ENCODE measurements at places on chromosomes 6 and 20.
A peak's percentile ranks its signal among the peaks of the same experiment; 100 is the strongest.

- DNase-seq: peak; percentile 52
Observed at GRCh38 chr6:167826230-167826895, 348 bp upstream of the AFDN start.

- DNase-seq: no peak
Observed at GRCh38 chr6:12545619-12546409, 170.8 kb upstream of the PHACTR1 start.

GRCh38 chr6:31826793-31827285 lies 699 bp upstream of the HSPA1B start:
- DNase-seq: no peak

- DNase-seq: no peak
Observed at GRCh38 chr6:15547400-15547799, 115.4 kb downstream of the DTNBP1 start.

DNA sequence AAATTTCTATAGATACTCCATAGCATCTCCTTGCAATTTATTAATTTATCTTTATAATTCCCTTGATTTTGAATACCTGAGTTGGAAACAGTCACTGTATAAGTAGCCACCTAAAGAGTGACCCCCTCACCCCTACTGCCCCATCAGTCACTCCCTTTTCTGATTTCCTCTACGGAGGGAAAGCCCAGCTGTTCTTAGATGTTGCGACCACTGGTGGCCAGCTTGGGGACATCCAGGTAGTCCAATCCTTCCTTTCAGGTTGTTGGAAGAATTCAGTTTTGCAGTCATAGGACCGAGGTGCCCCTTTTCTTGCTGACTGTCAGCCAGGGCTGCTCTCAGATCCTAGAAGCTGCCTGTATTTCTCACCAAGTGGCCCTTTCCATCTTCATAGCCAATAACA lies 87.8 kb downstream of the BMP6 start:
- DNase-seq: no peak

- no peak for DNase-seq
Observed at GRCh38 chr20:37501940-37502339, 19.1 kb upstream of the NNAT start.

DNA sequence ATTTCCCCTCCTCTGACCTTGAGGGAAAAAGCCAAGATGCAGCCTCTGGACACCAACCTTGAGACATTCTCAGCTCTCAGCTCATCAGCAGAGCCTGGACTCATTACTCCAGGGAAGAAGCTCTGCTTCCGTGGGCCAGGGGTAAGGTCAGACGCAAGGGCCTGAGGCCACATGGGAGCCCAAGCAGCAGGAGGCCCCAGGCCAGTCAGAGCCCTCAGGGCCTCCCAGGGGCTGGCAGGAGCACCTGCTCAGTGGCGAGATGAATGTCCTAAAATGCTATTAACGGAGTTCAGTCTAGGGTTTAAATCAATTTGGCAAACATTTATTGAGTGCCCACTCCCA lies 208.6 kb downstream of the ERMARD start:
- DNase-seq: no peak

- no peak for DNase-seq
Observed at GRCh38 chr6:139114746-139115145, 20.1 kb upstream of the HECA start.

- no peak for DNase-seq
Observed at GRCh38 chr20:48921883-48922820, 641 bp downstream of the ARFGEF2 start.

DNA sequence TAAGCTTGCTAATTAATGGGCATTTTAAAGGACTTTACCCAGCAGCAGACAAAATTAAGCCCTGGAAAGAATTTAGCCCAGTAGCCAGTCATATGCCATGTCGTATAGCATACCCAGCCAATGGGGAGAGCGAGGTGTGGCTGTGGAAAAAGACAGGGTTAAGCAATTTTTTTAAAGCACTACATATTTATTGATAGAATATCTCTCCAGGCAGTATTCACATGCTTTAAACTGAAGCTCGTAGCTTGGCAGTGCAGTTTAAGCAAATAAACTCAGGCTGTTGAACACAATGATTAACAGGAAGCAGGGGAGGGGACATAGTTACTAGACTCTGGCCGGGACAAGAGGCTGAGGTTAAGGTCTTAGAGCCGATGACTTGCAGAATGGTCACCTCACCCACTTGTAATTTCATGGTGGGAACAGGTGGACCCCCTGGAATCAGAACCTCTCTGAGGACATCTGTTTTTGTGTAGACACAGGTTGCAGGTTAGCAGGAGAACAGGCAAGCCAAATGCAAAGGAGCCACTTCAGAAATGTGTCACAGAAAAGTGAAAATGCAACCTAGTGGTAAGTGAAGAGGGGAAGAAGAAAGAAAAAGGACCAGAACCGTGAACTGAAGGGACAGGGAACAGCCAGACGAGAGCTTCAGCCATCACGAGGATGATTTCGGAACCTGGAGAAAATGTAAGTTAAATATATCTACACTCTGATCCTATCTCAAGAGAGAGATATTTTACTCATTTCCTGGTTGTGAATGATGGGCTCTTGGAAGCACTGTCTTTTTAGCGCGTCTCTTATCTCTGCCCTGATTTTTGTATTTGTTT lies 7.2 kb downstream of the GCNT2 start:
- no peak for DNase-seq

DNA sequence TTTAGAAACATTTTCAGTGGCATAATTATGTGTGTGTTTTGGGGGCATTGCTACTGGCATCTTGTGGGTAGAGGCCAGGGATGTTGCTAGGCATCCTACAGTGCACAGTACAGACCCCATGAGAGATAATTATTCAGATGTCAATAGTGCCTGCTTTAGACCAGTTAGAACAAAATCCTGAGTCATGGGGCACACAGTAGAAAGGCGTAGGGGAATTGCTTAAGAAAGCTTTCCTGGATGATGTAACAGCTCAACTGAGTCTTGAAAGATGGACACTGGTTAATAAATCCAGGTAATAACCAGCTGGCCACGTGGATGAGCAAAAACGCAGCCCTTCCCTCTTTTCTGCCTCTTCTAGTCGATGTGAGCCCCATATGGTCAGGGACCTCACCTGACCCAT lies 51.1 kb downstream of the KCNB1 start:
- no peak for DNase-seq

- DNase-seq: no peak
Observed at GRCh38 chr6:52925042-52925441, 15.5 kb upstream of the GSTA3 start.

DNA sequence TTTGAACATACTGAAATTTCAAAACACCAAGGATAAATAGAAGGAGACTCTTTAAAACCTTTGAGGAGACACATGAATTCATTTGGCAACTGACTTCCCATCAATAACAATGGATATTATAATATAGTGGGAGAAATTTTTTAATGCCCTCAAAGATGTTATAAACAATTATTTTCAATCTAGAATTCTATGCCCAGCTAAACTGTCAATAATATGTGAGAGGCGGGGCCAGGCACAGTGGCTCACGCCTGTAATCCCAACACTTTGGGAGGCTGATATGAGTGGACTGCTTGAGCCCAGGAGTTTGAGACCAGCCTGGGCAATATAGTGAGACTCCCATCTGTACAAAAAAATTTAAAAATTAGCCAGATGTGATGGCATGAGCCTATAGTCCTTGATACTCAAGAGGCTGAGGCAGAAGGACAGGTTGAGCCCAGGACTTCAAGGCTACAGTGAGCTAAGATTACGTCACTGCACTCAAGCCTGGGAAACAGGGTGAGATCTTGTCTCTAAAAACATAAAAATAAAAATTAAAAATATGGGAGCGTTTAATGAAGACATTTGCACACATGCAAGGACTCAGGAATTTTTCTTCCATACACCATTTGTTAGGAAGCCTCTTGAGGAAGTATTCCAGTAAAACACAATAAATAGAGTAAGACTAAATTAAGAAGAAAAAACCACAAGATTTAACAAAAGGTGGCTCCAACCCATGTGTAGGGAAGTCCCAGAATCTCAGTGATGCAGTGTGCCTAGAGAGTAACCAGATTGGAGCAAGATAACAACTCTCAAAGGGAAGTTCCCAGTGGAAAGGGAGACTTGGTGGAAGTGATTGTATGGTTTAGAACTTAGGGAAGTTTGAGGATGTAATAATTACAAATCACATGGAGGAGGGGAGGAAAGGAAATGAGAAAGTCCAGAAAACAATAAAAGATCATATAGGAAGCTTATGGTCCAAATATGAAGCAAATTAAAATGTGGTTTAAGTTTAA lies 26.3 kb upstream of the ETV7 start:
- DNase-seq: no peak

DNA sequence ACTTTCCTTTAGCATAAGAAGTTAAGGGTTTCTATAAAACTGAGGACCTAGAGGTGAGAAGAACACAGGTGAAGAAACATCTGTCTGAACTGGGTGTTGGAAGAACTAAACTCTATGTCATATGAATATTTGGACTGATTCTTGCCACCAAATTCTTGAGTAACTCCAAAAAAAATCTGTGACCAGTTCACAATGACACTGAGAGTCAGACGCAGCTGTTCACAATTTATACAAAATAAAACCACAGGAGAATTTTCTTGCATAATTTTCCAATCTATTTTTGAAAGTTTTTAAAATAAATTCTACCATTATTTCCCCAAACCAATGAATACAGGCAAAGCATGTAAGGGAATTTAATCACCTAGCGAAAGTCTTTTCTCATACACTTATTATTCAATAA lies 148.1 kb upstream of the TCF21 start:
- DNase-seq: no peak

- DNase-seq: no peak
Observed at GRCh38 chr6:25419879-25420278, 140.7 kb downstream of the CARMIL1 start.

DNA sequence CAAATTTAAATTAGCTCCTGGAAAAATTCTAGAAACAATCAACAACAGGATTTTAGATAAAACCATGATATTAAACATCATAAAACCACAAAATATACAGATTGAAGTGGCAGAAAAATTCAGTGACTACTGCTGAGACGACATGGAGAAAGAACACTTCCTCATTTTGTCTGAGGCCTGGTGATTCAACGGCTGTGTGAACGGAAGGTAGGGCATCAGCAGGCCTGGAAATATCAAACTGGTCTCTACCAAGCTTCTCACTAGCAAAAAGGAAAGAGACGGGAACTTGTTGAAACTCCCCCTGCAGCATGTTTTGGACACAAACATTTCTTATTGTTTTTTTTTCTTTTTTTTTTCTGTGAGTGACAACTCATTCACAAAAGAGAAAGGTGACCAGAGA lies 58.0 kb upstream of the AHI1 start:
- no peak for DNase-seq

DNA sequence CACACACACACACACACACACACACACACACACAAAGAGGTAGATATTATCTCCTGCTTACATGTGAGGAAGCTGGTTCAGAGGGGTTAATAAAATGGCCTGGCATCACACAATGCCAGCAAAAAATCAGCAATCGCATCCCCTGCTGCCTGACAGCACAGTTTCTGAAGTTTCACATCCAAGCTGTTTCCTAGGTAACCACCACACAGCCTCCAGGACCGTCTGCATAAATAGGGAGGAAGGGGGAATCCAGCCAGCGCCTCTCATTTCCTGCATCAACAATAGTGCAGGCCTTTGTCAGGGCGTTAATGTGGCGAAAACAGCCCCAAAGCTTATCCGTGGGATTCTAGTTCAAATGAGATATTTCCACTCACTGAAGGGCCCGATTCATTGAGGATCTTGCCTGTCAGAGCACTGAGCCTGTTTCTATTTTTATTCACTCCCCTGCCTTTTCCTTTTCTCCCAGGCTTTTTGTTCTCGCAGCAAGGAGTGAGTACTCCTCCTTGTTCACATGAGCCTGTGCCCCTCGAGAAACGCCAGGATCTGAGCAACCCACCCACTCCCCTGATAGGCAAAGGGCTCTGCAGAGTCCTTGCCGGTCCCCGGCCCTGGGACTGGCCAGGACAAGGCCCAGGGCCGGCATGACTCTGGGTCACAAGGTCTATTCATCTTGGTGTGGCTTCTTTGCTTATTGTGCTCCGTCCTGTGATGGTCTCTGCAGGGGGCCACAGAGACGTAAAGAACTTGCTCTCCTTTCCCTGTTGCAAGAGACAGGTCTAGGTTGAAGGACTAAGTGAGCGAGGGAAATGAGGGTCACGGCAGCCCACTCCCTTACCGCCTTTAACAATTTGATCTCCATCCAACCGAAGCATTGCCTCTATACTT lies 32.7 kb downstream of the TUBB2B start:
- no peak for DNase-seq

DNA sequence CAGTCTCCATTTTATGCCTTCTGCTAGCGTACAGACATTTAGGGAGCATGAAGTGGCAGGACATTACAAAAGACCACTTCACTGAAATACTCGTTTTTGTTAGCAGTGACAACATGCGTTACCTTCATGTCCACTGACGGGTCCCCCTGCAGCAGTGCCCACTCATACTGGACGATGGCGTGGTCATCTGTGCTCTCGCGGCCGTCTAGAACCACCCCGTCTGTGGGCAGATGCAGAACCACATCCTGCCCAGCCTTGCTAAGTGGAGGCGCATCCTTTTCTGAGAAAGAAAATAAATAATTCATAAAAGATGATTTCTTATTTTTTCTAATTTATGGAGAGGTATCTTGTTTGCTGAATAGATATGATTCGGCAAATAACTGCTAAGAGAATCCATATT lies 11.3 kb downstream of the LRP11 start:
- no peak for DNase-seq

GRCh38 chr6:10413262-10413849 lies 1.5 kb downstream of the TFAP2A start:
- DNase-seq: no peak

DNA sequence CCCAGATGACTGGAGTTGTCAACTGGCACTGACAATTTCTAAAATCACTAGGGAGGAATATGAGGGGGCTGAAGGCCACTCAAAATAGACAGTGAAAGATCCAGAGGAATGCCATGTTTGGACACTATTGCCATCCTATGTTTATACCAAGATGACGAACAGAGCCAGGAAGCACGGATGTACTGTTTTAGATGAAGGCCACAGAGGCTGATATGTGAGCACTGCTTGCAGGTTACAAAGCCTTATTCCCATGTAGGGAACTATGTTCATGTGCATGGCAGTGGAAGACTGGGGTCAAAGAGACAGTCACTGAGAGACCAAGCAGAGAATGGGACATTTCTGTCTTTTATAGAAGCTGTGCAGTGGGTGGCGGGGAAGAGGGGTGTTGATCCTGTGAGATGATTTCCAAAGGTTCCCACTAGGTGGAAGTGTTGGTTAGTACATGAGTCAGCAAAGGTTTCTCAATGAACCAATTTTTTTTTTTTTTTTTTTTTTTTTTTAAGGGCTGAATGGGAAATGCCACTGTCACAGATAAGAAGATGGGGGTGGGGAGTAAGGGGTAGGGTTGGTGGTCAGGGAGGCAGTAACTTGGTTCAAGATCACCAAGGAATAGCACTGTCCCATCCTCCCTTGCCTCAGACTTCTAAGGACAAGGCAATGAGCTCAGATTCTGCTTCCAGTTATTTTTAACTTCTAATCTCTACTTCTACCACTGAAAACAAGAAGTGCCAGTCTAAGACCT lies 46.7 kb upstream of the MOCS1 start:
- no peak for DNase-seq
